ENCODE measurements at places on chromosomes 6 and 20.

GRCh38 chr6:17493286-17493685, 99.9 kb downstream of the CAP2 start:
- no peak for DNase-seq

GRCh38 chr6:36428911-36429310, 13.7 kb downstream of the PXT1 start:
- DNase-seq = no peak

- DNase-seq = no peak
Observed at GRCh38 chr6:106849676-106850332, 124.7 kb downstream of the CD24 start.

- no peak for DNase-seq
Observed at GRCh38 chr20:59818911-59819310, 114.5 kb downstream of the SYCP2 start.

DNA sequence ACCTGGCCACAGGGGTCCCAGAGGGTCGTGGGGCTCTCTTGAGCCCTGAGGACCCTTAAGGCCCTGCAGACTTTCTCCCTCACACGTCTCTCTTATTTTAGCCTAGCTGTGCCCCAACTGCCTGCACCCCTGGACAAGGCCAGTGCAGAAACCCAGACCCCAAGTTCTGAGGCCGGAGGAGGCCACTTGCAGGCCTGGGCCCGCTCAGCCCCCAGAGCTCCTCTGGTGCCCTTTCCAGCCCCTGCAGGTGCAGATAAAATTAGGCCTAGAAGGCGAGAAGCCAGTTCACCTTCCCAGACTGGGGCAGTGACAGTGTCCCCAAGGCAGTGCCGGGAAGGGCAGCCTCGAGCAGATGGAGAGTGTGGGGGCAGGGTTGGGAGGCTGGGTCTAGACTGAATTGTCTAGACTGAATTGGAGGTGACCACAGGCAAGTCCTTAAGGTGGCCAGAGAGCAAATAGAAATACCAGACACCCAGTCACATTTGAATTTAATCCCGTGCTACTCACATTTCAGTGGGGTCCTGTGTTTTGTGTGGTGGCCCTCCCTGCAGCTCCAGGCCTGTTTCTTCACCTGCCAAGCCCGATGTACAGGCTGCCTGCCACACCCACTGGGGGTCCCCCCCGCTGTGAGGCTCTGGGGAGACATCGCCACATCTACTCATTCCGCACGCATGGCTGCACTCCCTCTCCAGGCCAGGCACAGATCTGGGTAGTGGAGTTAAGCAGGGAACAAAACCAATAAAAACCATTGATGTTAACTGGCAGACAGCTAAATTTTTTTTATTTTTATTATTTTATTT, 8.6 kb upstream of the IP6K3 start:
- no peak for DNase-seq

Data from AG04449 (cell line).